Neural crest cell (in vitro differentiated cells): ENCODE measurements at places on chromosomes 2 and 18. TPM values are rescaled to one million over a fixed set of nuclear protein-coding genes. Genes with fewer than 3 reads are reported as not detected.

DNA sequence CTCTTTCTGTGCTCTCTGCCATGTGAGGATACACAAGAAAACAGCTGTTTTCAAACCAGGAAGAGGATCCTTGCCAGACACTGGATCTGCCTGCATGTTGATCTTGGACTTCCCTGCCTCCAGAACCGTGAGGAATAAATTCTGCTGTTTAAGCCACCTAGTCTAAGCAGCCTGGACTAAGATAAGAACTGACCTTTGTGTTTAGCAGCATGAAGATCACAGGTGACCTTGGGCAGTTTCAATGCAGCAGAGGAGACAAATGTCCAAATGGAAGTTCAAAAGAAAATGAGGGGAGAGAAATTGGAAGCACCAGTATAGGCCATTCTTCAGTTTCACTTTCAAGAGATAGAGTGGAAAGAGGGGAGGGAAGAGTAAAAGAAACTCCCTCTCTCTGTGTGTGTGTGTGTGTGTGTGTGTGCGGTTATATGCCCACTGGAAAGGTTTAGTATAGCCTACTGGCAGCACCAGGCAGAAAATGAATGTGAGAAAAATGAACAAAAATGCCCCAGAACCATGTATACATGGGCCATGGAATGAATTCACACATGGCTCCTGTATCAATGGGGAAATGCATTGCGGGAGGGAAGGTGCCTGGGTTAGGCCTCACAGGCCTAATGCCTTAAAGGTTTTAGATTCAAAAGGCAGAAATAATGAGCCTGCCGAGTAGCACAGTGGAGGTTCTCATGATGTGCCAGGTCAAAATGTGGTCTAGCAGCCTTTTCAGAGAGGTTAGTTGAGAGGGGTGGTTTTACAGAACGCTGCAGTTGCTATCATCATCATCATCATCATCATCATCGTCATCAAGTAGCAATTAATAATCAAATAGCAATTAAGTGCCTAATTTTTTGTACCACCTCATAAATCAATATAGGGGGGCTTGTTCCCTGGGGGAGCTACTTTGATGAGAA, 1.1 kb upstream of the CERS6 start:
- DNase-seq: no peak

- no peak for DNase-seq
Measured at GRCh38 chr2:136239079-136239685, 121.2 kb upstream of the CXCR4 start.

Gene LRP1B
- 0.54 and 1.5 TPM in 2 replicates for total RNA-seq

DNA sequence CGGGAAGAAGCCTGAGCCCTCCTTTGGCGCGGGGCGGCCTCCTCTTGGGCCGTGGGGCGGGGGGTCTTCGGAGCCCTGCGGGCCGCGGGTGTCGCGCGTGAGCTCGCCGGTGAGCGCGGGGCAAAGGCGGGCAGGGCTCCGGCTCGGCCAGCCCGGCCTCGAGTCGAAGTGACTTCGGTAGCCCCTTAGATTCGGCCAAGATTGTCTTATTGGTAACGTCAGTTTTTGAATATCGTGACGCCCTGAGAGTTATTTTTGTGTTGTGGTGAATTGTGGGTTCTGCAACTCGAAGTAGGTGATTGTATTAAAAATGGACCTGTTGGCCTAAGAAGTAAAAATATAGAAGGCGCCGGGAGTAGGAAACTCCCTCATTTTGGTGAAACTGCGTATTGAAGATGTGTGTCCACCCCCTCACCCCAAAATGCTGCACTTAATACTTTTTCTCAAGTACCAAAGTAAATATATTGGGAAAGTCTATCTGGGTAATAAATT, 669 bp downstream of the MARCHF7 start:
- DNase-seq: no peak

DNA sequence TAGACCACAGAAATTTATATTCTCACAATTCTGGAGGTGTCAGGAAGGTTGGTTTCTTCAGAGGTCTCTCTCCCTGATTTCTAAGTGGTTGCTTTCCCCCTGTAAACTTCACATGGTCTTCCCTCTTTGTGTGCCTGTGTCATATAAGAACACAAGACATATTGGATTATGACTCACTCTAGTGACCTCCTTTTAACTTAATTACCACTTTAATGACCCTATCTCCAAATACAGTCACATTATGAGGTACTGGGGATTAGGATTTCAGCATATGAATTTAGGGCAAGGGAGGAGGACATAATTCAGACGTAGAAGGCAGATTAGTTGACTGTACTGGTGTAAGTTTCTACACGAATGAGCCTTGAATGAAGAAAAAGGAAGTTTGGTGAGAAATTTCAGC, 38.2 kb upstream of the EPHA4 start:
- no peak for DNase-seq

DNA sequence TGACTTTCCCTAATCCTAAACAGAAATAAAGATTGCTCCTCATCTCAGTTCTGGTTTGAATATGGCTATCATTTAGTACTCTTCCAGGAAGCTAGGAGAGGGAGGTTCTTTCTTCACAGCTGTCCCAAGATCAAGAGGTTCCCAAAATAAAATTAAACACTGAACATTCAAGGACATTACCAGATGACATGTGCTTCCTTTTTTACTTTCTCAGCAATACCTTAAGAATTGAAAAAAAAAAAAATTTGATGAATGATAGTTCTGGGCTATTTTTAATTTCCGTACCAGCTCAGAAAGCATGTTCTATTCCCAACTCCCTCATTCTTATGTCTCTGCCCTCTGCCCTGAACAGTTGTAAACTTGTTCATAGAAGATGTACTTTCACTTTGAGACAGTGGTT, 61.7 kb upstream of the MYL1 start:
- DNase-seq: no peak

Gene RAB3GAP1
- 30.7 and 32.0 TPM in 2 replicates for total RNA-seq

Gene LINC00305
- not detected in 2 replicates for total RNA-seq

Gene CFC1
- total RNA-seq: not detected in 2 replicates

Gene HOXD1
- not detected in 2 replicates for total RNA-seq
